ENCODE measurements at places on chromosomes 4 and X. TPM values are rescaled to one million over a fixed set of nuclear protein-coding genes. Genes with fewer than 3 reads are reported as not detected.

DNA sequence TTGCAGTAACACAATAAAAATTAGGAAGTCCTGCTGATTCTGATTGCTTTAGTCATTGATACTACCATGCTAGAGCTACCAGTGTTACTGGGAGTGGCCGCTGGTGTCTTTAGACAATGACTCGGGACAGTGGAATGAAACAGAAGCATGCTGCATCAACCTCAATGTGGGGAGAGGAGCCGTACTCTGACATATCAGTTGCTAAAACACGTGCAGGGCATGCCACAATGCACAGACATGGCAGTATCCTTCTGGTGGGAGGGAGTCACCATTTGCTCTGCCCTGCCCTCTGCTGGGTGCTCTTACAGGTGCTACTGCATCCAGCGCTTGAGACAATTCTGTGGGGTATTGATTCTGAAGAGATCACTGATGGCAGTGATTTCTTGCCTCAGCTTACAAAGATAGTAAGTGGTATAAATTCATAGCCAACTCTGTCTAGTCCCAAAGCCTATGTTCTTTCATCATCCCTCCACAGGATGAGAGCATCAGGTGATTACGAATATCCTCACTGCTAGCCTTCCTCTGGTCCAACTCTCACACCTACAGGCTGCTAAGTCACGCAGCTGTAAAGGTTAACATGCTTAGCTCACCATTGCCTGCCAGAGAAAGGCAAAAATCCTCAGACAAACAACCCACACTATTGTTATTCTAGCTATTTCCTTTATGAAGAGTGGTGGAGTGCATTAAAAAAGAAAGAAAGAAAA, 43.7 kb downstream of the NSG1 start:
- DNase-seq: peak; percentile 29

- no peak for DNase-seq
These were observed 46.6 kb upstream of the EGFL6 start for GRCh38 chrX:13522811-13523210.

DNA sequence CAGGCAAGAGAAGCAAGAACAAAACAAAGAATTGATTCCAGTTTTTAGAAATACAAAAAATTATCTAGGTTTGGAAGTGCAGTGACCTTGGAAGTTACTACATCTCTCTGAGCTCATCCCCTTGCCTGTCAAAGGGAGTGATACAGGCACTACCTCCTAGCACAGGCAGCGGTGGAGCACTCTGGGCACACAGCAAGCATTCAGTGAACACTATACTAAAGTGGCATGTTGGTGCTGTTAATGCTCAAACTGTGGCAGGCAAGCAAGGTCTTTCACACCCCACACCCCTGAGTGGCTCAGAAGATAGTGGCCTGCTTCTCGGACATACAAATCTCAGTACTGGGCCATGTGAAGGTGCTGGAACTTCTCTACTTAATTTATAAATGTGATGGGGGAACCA, 51.2 kb downstream of the DRD5 start:
- no peak for DNase-seq

DNA sequence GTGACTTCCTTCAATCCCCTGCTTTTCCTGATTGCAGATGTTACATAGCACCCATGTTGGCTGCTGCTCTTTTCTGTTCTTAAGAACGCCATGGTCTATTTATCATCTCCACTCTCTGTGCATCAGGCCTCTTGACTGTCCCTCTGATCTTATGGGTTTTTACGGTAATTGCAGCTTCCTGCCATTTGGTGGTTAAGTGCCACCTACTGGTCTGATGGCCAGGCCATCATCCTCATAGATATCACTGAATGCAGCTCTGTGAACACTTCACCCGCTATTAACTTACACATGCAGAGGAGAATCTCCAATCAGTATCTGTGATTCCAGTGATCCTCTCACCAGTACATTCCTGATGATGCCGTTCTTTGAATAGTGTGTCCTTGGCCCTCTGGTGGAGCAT, 382.4 kb downstream of the TRAM1L1 start:
- no peak for DNase-seq

GRCh38 chr4:152672206-152673092, 7.3 kb downstream of the TMEM154 start:
- no peak for DNase-seq

GRCh38 chr4:147418226-147418625, 62.7 kb upstream of the EDNRA start:
- no peak for DNase-seq

DNA sequence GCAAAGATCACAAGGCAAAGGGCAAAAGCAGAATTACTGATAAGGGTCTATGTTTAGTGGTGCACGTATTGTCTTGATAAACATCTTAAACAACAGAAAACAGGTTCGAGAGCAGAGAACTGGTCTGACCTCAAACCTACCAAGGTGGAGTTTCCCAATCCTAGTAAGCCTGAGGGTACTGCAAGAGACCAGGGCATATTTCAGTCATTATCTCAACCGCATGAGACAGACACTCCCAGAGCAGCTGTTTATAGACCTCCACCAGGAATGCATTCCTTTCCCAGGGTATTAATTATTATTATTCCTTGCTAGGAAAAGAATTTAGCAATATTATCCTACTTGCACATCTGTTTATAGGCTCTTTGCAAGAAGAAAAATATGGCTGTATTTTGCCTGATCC, 51.5 kb downstream of the NPNT start:
- DNase-seq: no peak

DNA sequence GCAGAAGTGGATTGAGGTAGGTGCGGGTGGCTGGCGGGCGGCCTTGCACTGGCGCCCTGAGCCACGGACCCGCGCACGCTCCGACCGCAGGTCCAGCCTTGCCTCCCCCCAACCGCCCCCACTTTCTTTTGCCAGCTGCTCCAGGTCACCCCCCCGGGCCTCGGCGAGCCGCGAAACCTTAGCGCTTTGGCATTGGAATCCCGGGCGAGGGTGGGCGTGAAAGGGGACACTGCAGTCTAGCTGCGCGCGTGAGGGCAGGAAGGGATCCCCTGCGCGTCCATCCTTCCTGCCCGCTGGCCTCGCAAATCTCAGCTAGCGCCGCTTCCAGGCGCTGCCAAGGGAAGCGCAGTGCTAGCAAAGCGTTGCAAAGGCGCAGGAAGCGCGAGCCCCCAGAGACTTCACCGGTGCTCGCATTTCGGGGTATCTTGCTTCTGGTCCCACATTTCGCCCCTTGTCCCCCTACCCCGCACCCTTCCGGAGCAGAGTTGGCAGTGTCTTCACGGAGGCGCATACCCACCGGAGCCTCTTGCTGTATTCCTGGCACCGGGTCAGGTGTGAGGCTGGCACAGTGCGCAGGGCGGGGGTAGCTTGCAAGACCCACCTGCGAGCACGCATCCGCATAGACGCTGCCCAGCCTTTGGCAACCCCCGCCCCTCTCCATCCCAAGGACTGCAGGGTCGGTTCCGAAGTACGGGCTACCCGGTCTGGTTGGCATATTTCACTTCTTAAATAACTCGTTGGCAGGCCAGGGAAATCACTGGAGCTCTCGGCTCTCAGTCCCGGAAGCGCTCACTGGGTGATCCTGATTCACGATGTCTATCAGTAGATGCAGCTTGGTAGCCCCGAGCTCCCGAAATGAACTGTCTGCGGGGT, 104.4 kb downstream of the UCHL1 start:
- peak; percentile 42 for DNase-seq

DNA sequence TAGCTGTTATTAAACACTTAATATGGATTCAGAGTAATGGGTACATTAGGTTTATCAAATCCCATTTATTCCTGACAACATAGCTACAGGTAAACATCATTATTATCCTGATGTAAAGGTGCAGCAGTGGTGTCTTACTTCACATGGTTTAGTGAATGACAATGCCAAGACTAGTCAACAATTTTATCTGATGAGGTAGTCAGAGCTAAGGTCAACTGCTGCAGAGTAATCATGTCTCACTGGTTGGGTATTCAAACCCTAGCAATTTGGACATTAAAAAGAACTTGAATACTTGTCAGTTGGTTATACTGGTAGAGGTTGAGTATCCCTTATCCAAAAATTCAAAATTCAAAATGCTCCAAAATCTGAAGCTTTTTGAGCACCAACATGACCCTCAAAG, 117.6 kb downstream of the MAB21L2 start:
- no peak for DNase-seq

The TMEM31 gene
- not detected for total RNA-seq

DNA sequence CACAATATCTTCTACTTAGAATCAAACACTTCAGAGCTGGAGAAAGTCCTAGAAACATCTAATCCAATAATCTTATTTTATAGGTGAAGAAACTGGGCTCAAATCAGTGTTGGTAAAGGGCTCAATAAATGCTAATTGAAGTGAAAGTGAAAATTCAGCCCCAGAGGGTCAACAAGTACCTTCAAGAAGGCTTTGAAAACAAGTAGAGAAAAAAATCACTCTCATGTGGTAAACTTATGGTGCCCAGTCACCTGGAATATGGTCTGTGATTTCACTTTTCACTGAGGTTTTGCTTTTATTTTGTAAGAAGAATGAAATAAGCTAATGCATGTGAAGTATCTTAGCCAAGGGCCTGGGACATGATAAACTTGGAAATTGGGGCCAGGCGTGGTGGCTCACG, 29.1 kb upstream of the EIF4E start:
- no peak for DNase-seq

The GPR119 gene
- total RNA-seq: 0.32 TPM

The CFAP47 gene
- not detected for total RNA-seq

The GPRASP1 gene
- 3.7 TPM for total RNA-seq

The EPHA5 gene
- total RNA-seq: 0.13 TPM

DNA sequence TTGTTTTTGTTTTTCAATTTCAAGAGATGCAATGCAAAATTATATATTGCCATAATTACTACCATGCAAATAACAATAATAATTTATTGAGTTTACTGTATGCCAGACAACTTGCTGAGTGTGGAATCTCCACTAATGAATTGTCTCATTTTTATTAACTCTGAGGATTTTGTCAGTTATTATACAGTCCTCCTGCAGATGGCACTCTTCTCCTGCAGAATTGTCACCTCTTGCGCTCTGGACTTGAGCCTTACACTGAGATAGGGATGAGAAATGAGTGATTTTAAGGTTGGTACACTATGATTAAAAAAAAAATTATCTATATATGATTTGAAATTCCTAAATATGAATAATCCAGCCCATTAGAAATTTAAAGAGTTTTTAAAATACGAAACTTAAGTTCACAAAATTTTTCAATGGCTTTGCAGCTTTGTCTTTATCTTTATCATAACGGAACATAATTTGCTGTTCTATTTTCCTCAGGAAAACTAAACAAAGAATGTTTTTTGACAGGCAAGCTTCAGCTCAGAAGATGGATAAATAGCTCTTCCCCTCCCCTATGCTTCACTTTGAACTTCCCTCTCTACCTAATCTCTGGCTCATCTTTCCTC, 12.7 kb upstream of the PAQR3 start:
- DNase-seq: no peak

DNA sequence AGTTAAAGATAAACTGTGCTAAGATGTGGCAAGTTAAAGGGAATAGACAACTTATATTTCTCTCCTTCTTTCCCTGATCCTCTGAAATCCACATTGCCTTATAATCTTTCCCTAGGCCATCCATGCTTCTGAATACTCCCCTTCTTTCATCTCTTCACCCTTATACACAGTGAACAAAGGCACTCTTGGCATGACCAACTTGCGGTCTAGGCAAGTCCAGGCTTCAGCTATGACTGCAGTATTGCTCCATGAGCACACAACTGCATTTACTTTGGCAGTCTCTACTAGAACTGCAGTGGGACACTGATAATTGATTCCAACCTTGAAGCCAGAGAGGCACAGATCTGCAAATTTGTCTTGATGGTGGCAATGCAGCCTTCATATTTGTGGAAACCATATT, 24.2 kb upstream of the UBA6 start:
- DNase-seq: no peak

Measured in colonic mucosa (tissue), 4 donors.